ENCODE measurements at places on chromosomes 4 and X. TPM values are rescaled to one million over a fixed set of nuclear protein-coding genes. Genes with fewer than 3 reads are reported as not detected.

FAM53A gene
- 2.9 TPM for total RNA-seq

TMEM144 gene
- total RNA-seq, result 6.4 TPM

OPN1LW gene
- not detected for total RNA-seq

TCEAL2 gene
- not detected for total RNA-seq

COL4A6 gene
- total RNA-seq, result 0.54 TPM

AR gene
- total RNA-seq, result 6.0 TPM

NDST3 gene
- not detected for total RNA-seq

LNX1 gene
- total RNA-seq, result 6.4 TPM

KLB gene
- total RNA-seq, result 0.05 TPM

TLR1 gene
- 3.9 TPM for total RNA-seq

UGT2B7 gene
- total RNA-seq, result not detected

RAB9B gene
- 1.7 TPM for total RNA-seq

ATP1B4 gene
- not detected for total RNA-seq

KIT gene
- total RNA-seq, result 2.6 TPM

TBC1D19 gene
- total RNA-seq, result 8.0 TPM

TRPC5OS gene
- total RNA-seq, result not detected

NUP62CL gene
- total RNA-seq, result 0.19 TPM

GDPD2 gene
- total RNA-seq, result not detected

PABPC1L2A gene
- total RNA-seq, result not detected

GASK1B gene
- total RNA-seq, result 130 TPM

NAP1L3 gene
- 4.7 TPM for total RNA-seq

APLN gene
- total RNA-seq, result 35.0 TPM

PNMA3 gene
- not detected for total RNA-seq

NOX1 gene
- not detected for total RNA-seq

MAGEA9B gene
- total RNA-seq, result not detected

MXRA5 gene
- 2.6 TPM for total RNA-seq

ZNF157 gene
- total RNA-seq, result not detected

CACNA1F gene
- total RNA-seq, result not detected

FGD1 gene
- total RNA-seq, result 16.8 TPM

SHROOM3 gene
- total RNA-seq, result 1.6 TPM

MAP3K15 gene
- not detected for total RNA-seq

NDNF gene
- total RNA-seq, result 0.12 TPM

RAB41 gene
- total RNA-seq, result not detected

C4orf17 gene
- not detected for total RNA-seq

VGLL1 gene
- not detected for total RNA-seq

ATP7A gene
- total RNA-seq, result 6.7 TPM

ARR3 gene
- total RNA-seq, result not detected

TRMT10A gene
- 3.8 TPM for total RNA-seq

GAGE1 gene
- not detected for total RNA-seq

IRF2 gene
- total RNA-seq, result 30.4 TPM

Data from cardiac ventricle fibroblast (primary cell).